Activated T-cell treated with anti-CD3 and anti-CD28 coated beads, Interleukin-2, amount 50 U/mL, for 72 hours (primary cell): ENCODE measurements at places on chromosomes 3 and 15. TPM values are rescaled to one million over a fixed set of nuclear protein-coding genes. Genes with fewer than 3 reads are reported as not detected.

Gene FEZF2
- total RNA-seq, result not detected

Gene TMEM158
- total RNA-seq, result not detected

Gene ABCF3
- total RNA-seq, result 71.6 TPM

Gene SLMAP
- total RNA-seq, result 36.5 TPM

Gene KLHDC8B
- 5.4 TPM for total RNA-seq

Gene CA12
- total RNA-seq, result 0.55 TPM

Gene COLQ
- 1.3 TPM for total RNA-seq

Gene SCN11A
- 0.44 TPM for total RNA-seq

Gene LRRIQ4
- total RNA-seq, result 0.22 TPM
